Body of pancreas (tissue), 4 donors: ENCODE measurements at places on chromosomes 6 and 20. TPM values are rescaled to one million over a fixed set of nuclear protein-coding genes. Genes with fewer than 3 reads are reported as not detected.

GRCh38 chr20:50886184-50886790 is 45.0 kb downstream of the ADNP start:
- DNase-seq = no peak

- no peak for DNase-seq
These were observed 85.7 kb downstream of the HIVEP1 start for GRCh38 chr6:12097791-12098190.

ANKRD6 gene
- 21.4 TPM for total RNA-seq

DNA sequence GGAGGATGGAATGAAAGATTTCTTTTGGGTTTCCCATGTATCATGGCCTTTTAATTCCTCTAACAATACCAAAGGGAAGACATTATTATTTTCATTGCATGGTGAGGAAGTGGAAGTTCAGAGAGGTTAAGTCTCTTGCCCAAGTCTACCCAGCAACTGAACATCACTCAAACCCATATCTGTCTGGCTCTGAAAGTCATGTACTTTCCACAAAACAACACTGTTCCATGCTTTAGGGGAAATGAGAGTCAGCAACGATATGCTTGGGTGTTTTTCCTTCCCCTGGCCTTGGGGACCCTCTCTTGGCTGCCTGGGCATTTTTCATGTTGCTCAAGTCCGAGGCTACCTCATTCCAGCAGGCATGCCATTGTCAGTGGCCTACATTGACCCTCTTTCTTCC is 118.8 kb downstream of the ADTRP start:
- DNase-seq = no peak

GRCh38 chr6:5718231-5718947 is 288.3 kb downstream of the NRN1 start:
- DNase-seq = no peak

GRCh38 chr20:54189630-54190029 is 15.8 kb upstream of the CYP24A1 start:
- DNase-seq = no peak

ENPP4 gene
- 5.9 TPM for total RNA-seq

DNA sequence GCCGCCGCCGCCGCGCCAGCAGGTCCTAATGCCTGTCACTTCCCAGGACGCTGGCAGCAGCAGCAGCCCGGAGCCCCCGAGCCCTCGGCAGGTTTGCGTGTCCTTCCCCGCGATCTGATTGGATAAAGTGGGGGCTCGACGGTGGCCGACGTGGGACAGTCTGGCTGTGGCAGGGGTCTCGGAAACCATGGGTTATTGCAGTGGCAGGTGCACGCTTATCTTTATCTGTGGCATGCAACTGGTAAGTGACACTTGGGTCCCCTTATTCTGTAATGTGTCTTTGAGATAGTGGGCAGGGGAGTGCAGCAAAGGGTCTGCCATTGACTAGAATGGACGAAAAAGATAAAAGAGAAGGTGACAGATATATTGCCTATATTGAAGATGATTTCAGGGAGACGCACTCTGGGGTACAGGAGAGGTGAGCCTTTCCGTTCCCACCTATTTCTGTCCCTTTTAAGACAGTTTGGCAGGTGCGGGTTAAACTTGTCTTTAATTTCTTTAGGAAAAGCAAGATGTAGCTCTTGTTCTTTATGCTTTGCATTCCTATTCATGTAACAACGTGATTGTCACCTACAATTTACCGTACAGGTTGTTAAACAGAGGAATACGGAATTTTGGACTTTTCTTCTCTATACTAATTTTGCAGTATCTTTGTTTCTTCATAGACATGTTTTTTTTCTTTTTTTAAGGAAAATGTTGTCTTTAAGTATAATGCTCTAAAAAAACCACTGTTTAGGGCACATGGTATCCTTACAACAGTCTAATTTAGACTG is 535 bp downstream of the NKAIN2 start:
- DNase-seq = no peak

FHL5 gene
- 9.6 TPM for total RNA-seq

DNA sequence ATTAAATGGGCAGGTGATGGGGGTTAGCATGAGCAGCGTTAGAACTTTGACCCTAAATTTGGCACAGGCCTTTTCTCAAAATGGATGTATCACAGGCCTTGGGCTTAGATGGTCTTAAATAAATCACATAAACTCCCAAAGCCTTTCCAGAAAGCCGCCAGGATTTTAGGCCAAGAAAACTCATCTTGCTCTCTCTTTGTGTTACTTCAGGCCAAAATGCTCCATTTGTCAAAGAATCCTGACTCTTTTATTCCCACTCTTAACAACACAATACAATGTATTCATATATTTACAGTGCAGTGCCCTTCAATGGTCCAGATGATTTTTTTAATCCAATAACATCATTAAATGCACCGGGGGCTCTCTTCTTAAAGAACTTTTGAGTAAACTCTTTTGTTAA is 5.9 kb upstream of the TCP11 start:
- no peak for DNase-seq

- DNase-seq = no peak
These were observed 79.4 kb downstream of the ZDHHC14 start for GRCh38 chr6:157460182-157460999.

DNA sequence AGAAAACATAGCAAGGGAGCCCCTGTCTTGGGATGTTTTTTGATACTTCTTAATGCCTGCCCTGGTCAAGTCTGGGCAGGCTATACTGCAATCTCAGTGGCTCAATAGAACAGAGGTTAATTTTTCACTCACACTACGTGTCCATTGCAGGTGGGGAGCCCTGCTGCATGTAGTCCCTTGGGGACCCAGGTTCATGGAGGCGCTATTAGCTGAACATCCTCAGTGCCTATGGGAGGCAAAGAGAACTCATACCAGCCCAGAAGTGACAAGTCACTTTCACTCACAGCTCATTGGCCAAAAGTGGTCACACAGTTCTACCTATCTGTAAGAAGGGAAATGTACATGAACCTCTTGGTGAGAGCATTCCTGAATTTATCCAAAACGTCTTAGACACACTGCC is 23.2 kb downstream of the CGA start:
- no peak for DNase-seq
